ENCODE measurements at places on chromosomes 2 and 18.

GRCh38 chr2:171136024-171136423, 24.7 kb downstream of the TLK1 start:
- no peak for DNase-seq

GRCh38 chr2:30323499-30323898, 92.2 kb downstream of the LBH start:
- no peak for DNase-seq

GRCh38 chr18:57208047-57208446, 61.2 kb downstream of the BOD1L2 start:
- no peak for DNase-seq

DNA sequence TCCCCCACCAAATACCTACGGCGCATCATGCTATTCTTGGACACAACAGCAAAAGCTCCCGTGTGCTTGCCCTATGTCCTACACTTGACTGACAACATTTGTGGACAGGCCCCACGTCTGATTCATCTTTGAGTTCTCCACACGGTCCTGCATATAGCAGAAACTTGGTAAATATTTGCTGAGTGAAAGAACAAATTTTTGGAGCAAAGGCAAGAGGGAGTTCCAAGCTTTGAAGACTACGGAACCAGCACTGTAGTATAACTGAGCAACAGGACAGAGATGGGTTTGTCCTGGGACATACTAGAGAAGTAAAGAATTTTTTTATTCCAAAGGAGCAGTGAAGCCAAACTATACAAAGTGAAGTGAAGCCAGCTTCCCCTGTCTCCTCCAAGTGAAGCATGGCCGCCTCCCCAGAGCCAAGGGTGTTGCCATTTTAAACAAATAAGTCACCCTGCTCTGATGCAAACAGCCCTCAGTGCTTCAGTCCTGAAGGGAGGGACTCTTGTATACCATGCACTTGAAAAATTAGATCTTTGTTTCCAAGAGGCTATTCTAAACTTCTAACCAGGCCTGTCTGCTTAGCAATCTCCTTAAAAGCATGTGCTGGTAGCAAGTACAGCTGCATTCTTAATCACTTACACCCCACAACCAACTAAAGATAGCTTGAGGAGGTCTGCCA, 35.9 kb downstream of the SPRED2 start:
- no peak for DNase-seq

DNA sequence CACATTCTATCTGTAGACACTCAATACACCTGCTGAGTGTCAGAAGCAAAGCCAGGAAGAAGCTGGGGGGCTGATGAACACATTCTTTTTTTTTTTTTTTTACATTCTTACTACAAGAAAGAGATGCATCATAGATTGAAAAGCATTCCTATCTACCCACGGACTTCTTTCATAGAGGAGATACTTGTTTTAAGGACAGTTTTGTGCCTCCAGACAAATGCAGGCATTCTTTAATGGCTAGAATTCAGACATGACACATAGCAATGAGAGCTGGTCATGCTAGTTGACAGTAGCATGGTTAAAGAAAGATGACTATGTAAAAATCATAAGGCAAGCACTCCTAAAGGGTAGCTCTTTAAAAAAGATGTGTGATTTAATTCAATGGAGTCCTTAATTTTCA, 110.2 kb downstream of the EPHA4 start:
- DNase-seq: no peak

GRCh38 chr2:86584151-86584913, 21.1 kb upstream of the CHMP3 start:
- no peak for DNase-seq

DNA sequence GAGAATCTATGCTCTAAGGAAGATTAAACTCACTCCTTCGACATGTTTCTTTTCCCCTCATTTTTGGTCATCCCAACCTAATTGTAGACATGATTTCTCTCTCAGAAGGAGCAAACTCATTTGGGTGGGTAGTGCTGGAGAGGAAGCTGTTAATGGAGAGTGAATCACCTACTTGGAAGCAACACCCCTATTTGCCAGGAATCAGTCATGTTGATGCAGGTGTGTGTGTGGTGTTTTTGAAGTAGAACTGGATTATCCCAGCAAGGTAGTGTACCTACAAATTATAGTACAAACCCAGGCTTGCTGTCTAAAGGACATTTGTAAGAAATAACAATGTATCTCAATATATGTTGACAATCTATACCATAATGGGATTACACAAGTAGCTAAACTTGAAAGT, 186.4 kb downstream of the EPHA4 start:
- DNase-seq: no peak

DNA sequence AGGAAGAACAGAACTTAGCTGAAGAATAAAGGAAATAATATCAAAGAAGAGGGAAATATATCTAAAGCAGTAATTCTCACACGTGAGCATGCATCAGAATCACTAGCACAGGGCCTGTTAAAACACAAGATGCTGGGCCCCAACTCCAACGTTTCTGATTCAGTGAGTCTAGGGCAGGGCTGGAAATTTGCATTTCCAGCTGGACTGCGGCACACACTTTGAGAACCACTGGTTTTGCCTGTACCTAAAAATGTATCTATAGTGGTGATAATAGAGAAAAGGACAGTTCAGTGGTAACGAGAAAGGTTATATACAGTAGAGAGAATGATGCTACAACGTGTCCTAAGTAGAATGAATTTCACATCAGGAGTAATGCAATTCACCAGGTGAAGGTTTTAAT, 11.2 kb downstream of the REV1 start:
- no peak for DNase-seq

DNA sequence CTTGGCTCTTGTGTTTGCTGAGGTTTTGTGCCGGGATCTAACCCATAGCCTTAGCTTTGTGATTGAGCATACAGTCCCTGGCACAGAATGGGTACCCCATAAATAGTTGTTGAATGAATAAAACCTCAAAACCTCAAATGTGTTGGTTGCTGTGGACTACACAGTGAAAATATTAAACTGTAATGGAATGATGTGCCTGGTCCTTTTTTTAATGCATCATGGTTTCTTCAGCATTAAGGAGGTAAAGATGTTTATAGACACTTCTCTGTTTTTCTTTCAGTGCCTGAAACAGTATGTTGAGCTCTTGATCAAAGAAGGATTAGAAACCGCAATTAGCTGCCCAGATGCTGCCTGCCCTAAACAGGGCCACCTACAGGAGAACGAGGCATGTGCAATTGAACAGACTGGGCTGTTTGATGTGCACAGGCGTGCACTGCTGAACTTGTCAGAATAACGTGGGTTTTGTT, 97.0 kb downstream of the RNF144A start:
- no peak for DNase-seq

All from cortex of kidney (tissue), 1 donor.